ENCODE measurements at places on chromosomes 3 and 15.

DNA sequence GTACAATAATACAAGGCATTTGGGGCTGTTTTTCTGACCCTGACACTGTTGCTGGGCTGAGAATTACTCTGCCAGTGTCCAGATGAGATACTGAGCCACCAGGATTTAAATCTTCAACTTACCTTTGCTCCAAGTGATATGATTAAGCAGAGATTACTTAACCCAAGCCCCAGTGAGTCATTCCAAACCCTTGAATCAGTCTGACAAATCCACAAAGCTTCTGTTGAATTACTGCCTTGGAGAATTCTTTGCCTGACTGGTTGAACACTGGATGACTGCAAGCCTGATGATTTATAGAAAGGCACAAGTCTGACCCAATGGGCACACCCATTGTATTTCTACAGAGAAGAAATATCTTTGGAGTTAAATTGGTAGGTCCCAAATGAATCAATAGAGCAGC, 88.2 kb upstream of the TSC22D2 start:
- DNase-seq = no peak

DNA sequence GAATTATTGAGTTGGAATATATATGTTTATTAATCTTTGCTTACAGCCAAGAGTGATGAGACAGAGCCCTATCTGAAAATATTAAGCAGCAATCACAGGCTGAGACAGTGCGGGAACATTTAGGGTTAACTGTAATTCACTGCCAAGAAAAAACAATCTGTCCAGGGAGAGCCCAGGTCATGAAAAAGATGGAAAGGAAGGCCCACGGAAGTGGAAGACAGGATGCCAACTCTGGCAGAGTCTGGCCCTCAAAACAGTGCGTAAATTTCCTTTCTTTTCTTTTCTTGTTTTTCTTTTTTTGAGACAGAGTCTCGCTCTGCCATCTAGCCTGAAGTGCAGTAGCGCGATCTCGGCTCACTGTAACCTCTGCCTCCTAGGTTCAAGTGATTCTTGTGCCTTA, 67.6 kb downstream of the SUMF1 start:
- DNase-seq = no peak

GRCh38 chr15:101389362-101389761, 94.3 kb upstream of the SNRPA1 start:
- no peak for DNase-seq

DNA sequence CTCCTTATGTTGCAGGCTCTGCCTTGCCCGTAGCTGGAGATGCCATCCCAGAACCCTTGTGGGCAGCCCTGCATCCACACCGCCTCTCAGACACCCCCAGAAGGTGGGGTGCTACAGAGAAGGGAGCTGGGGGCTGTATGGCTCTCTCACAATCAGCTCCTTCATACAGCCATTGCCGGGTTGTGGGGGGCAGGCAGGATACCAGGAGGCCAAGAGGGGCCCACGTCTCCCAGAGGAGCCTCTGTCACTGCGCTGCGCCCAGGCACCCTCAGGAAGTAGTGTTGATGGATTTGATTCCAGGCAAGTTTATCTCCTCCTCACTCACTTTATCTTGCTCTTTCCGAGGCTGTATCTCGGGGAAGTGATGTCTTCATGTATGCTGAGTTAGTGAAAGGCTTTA, 171.6 kb downstream of the CHDH start:
- DNase-seq = no peak

DNA sequence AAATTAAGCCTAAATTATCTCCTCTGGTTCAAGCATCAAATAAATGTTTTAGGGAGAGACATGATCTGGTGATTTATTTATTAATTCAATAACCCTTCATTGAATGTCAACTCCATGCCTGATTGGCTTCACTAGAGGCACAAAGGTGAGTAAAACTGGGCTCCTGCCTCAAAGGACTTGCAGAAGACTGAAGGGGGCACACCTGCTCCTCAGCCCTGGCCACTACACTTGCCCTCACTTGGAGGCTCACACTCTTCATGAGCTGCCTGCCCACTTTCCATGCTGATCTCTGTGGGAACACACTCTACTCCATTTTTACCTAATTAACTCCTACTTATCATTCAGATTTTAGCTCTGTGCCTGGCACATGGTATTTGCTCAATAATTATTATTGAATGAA, 84.4 kb upstream of the KCNMB2 start:
- no peak for DNase-seq

DNA sequence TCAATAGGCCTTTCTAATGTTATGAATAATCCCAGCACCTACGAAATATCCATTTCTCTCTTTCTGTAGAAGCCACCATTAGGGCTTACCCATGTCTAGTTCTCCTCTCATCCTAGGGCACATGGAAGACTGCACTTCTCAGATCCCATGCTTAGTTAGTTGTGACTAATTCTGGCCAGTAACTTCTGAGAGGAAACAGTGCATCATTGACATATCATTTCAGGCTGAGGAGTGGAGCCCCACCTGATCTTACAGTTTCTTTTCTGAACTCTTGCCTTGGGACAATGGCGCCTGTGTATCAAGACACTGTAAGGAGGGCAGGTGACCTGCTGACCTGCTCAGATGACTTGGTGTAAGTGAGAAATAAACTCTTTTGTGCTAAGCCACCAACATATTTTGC, 39.4 kb upstream of the TBL1XR1 start:
- DNase-seq = no peak

- DNase-seq = no peak
Measured at GRCh38 chr3:154967090-154967489, 113.0 kb upstream of the MME start.

DNA sequence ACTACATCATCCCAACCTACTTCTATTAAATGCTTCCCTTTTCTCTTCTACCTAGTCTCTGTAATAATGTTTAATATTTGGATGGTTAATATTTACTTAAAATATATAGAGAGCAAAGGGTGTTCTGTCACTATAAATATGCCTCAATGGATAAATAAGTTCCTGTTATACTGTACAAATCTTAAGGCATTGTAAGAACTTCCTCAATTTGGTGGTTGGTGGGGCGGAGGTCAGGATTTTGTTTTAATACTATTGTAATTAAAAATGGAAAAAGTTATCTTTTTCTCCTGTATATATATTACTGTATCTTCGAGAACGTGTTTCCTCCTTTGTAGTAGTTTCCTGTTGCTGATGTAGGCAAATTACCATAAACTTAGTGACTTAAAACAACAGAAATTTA, 41.5 kb downstream of the SPRED1 start:
- DNase-seq = no peak

GRCh38 chr15:92034227-92034626, 180.7 kb downstream of the SLCO3A1 start:
- DNase-seq = no peak

All from CD4-positive, alpha-beta T cell treated with Interleukin-6 for 4 hours (primary cell).